ENCODE measurements at places on chromosomes 4 and X.

DNA sequence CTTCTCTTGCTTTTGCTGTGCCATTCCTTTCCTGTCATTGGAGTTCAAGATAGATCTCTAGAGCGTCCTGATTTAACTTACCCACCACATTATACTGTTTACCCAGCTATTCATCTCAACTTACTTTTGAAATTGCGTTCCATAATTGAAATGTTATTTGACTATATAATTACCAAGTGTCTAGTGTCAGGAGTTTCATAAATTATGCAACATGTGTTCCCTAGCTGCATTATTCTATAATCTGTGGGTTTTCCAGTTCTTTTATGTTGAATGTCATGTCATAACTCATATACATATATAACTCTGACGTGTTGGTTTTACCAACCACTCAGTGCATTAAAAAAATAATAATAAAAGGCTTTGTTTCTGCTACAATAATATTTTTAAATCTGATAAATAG, 285.9 kb upstream of the ARSJ start:
- no peak for DNase-seq

DNA sequence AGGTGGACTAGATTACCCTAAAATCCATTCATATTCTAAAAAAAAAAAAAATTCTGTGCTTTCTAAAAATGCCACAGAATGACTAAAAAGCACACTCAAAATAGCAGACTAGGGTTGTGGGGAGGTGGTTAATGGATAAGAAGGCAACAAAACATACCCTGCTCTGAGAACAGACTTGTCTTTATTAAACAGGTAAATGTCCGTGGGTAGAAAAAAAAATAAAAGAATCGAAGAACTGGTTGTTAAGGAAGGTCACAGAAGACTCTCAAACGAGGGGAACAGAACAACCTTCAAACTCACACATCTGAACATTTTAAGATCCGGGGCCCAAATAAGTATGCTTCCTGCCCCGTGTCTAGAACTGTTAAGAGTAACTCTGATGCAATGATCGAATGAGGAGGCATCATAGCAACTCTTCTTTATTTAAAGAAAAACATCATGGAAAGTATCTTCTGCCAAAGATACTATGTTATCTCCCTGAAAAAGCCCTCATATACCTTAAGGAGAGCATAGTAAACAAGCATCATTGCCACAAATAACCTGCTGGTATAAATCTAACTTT, 68.4 kb downstream of the ELF2 start:
- DNase-seq: no peak

DNA sequence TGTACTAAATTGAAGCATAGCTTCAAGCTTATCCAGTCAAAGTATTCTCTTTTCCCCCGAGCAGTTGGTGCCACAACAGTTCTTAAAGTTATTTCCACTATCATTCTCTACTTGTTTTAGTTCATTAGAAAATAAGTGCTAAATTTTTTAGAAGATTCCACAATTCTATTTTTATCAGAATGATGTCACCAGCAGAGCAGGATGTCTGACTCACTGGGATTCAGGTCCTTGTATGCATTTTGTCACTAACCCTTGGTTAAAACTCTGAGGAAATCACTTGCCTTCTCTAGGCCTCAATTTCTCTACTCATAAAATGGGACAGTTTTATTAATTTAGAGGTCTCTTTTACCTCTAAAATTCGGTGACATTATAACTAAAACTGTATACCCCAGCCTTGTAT, 3.4 kb downstream of the DDX53 start:
- DNase-seq: no peak

- DNase-seq: peak; percentile 38
These were observed 28.3 kb downstream of the MAEA start for GRCh38 chr4:1318046-1318375.

- no peak for DNase-seq
These were observed 69.3 kb upstream of the ANXA3 start for GRCh38 chr4:78482281-78482680.

DNA sequence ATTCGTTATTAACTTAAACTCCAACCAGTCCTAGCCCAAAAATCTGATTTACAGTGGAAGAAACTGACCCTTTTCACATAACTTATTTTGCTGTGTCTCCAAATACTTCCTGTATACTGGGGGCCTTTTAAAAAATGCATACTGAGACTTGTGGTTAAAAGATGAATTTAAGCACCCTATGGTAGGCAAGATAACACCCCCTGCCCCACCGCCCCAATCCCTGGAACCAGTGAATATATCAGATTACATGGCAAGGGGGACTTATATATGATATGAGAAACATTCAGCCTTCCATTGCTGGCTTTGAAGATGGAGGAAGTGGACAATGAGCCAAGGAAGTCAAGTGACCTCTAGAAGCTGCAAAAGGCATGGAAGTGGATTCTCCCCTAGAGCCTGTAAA, 3.1 kb upstream of the CLCN3 start:
- no peak for DNase-seq

DNA sequence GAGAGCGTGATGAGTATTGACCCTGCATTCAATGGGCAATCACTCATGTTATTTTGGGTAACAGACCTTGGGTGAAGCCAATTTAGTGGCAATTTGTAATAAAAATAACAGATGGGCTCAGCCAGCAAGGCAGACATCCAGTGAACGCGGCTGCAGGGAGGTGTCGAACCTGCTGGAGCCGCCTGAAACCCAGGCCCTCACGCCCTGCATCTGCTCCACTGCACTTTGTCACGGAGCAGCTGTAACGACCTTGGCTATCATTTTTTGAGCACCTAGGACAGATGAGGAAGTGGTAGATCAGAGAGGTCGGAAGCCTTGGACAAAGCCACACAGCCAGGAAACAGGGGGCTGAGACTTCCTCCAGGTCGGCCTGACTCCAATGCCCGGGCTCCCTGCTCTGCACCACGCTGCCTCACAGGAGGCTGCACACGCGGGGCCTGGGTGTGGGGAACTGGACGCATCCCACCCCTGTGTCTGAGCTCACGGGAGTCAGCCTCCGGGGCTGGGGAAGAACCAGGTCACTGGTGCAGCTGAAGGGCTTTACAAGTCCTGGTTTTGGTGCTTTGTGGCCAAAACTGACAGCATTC, 19.4 kb downstream of the HMX1 start:
- DNase-seq: peak; percentile 22

- no peak for DNase-seq
These were observed 114.0 kb downstream of the ENPP6 start for GRCh38 chr4:184103527-184104264.

DNA sequence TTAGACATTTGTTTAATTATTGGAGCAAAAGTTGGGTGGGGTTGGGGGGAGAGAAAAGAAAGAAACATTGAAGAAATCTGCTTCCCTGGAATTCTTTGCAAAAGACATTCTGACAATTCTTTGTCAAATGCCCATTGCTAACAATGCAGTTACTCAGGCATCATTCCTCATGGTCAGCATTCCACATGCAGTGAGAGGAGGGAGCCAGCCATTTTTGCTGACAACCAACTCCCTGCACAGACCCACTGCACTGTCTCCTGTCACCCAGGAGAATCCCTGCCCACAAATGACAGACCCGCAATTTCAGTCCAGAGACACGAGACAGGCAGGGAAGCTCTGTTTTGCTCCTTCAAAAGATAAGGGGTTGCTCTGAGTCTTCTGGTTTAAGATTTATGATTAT, 985.1 kb upstream of the SLIT2 start:
- DNase-seq: no peak

DNA sequence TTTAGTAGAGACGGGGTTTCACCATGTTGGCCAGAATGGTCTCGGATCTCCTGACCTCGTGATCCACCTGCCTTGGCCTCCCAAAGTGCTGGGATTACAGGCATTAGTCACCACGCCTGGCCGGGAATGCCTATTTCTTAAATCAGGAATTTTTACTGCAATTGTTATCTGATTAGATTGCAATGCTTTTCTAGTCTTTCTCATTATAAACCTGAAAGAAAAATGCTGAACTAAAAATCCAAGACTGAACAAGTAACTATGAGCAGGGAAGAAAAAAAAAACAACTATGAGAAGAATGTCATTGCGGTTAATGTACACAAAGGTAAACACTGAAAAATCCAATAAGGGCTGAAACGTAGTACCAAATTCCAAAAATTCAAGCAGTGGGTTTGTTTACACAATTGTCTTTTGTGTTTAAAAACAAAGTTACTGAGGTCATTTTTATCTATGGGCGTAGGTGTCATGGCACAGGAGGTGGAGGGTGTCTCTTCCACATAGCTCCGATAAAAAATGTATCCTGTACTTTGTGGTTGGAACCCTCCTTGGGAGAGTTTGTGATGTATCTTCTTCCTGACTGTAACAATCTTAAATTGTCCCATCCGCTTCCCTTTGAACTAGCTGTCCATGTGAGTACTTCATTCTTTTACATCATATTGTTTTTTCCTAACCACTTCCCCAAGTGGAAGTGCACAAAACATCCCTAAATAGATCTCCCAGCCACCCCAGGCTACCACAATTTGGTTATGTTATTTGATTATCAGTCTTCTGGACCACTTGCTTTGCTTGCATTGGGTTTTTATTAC, 11.1 kb upstream of the TMEM156 start:
- DNase-seq: no peak

DNA sequence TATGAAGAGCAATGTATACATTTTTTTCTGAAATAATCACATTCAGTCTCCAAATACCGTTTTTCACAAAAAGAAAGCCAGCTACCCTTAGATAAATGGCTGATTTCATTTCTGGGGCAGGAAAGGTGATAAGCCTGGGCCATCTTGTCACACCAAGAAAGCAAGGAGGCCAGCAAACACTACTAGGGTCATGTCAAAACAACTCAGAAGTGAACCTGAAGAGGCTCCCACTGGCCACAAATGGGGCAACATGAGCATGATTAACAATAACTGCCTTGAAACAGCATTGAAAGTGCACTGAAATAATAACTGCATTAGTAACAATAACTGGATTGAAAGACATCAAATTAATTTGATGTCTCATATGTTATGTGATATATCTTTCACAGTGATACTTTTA, 39.3 kb downstream of the SH3KBP1 start:
- no peak for DNase-seq

GRCh38 chr4:95548738-95549245, at the start of gene UNC5C:
TSS of gene UNC5C (minus strand) at chr4:95548973.
- DNase-seq: peak; percentile 85

DNA sequence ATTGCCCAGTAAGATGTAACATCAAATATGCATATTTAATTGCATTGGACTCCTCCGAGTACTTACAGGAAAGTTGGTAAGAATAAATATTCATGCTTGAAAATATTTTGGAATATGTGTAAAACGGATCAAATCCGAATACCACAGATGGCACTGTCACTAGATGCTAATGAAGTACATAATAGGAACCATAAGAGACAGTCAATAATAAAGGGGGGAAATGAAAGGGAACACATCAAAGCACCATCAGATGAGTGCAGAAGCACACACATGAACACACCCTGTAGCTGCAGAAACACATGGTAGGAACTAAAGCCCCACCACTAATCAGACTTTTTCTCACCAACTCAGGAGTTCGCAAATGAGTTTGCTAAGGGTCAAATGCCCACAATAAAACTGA, 52.2 kb upstream of the PAGE5 start:
- DNase-seq: no peak

Measured in Right ventricle myocardium superior (tissue), 1 donor.